ENCODE measurements at places on chromosomes 4 and X. TPM values are rescaled to one million over a fixed set of nuclear protein-coding genes. Genes with fewer than 3 reads are reported as not detected.

Gene KCNIP4
- not detected for total RNA-seq

Gene SSR4
- 135 TPM for total RNA-seq

Gene NDP
- total RNA-seq, result not detected

Gene FSTL5
- total RNA-seq, result not detected

Gene DCAF8L2
- total RNA-seq, result not detected

Gene HS3ST1
- 1.3 TPM for total RNA-seq

Gene CYSLTR1
- 4.1 TPM for total RNA-seq

Gene RRH
- total RNA-seq, result 0.65 TPM

Gene CTAG1A
- not detected for total RNA-seq

Gene CFI
- 22.9 TPM for total RNA-seq

Gene NSUN7
- 0.16 TPM for total RNA-seq

Gene ZC4H2
- 6.6 TPM for total RNA-seq

Gene TMPRSS11B
- not detected for total RNA-seq

Gene XK
- 0.33 TPM for total RNA-seq

Gene MTMR8
- total RNA-seq, result 1.1 TPM

Gene STBD1
- total RNA-seq, result 30.3 TPM

Gene GPC4
- total RNA-seq, result 15.0 TPM

Gene OCRL
- 20.3 TPM for total RNA-seq

Gene FGF5
- not detected for total RNA-seq

Gene ADAD1
- total RNA-seq, result not detected
